AG09319 (cell line): ENCODE measurements at places on chromosomes 1 and 21.
A peak's percentile ranks its signal among the peaks of the same experiment; 100 is the strongest.

- peak; percentile 49 for DNase-seq
These were observed 19.0 kb upstream of the PIGV start for GRCh38 chr1:26768755-26769154.

DNA sequence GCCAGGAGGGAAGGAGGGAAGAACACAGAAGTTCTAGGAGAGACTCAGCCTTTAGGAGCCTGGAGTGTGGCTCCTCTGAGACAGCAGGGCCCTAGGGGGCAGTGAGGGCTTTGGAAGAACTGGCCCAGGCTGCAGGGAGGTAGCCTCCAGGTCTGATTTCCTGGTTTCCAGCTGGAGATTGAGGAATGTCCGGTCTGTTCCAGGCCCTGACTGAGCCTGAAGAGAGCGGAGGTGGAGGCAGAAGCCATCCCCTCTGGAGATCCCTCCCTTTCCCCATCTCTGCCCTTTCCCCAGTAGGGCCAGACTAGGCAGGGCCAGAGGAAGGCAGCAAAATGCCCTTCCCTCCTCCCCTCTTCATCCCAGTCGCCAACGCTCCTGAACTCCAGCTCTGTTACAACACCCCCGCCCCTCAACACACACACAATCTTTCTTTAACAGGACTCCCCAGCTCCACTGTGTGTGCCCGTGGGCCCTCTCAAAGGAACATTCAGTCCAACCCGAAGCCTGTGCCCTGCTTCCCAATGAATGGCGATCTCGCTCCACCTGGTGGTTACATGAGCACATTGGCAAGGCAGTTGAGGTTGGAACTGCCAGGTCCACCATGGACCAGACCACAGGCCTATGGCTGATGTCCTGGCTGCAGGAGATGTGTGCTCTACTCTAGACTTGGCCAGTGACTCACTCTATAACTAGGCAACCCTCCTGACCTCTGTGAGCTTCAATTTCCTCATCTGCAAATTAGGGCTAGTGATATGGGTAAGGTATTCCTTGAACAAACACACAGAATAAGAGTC, 32.0 kb downstream of the MAP7D1 start:
- DNase-seq: peak; percentile 77

GRCh38 chr1:23720256-23720995, 22.8 kb upstream of the ELOA start:
- no peak for DNase-seq

DNA sequence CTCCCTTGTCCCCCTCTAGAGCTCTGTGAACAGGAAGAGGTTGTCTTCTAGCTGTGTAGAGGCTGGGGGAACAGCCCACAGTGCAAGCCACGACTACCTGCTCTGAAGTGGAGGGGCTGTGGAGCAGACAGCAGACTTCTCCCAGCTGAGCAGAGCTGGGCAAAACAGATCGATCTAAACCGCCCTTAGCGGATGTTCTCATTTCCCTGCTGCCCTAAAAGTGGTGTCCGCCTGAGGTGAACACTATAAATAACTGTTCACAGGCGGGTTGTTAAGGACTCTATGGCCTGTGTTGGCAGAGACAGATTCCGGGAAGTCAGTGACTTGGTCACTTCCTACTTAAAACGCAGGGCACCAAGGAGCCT, 203.2 kb downstream of the RHOU start:
- DNase-seq: no peak

DNA sequence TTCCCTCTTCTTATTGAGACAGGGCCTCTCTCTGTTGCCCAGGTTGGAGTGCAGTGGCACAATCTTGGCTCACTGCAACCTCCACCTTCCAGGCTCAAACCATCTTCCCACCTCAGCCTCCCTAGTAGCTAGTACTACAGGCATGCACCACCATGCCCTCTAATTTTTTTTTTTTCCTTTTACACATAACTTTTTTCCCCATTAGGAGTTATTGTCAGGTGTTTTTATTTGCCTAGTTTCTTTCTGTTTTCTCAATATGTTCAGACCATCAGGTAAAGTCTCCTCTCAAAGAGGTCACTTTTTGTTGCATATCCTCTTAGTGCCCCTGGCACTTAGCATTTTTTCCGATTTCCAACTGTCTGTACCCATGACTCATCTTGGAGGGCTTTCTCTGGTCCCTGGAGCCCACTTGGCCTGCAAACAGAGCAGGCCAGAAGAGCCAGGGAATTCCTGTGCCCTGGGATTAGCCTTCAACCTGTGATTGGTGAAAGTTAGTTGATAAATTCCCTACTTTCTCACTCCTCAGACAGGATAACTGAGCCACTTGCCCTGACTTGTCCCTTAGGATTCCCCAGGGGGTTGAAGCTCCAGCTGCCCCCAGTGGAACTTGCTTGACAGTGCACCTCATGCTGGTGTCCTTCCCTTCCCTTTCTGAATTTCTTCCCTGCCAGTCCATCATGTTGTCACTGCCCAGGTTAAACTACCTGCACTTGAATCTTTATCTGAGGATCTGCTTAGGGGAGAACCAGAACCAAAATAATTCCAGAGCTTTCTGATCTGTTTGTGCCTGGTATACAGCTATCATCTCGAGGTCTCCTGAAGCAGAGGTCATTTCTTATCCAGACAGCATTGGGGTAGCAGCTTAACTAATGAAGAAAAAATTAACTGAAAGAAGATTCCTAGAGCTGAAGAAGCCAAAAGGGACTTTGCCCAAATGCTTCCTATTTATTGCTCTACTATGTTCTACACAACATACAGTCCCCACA, 2.4 kb downstream of the NTPCR start:
- no peak for DNase-seq

GRCh38 chr21:39461419-39461818, 9.6 kb downstream of the SH3BGR start:
- DNase-seq: no peak

GRCh38 chr1:67983867-67984266, 66.6 kb downstream of the DIRAS3 start:
- no peak for DNase-seq

- DNase-seq: no peak
These were observed 4.9 kb downstream of the RNF223 start for GRCh38 chr1:1069056-1069710.

- no peak for DNase-seq
These were observed 448 bp downstream of the G0S2 start for GRCh38 chr1:209675565-209676154.

GRCh38 chr1:211947396-211948295, 87.7 kb downstream of the INTS7 start:
- DNase-seq: no peak

GRCh38 chr1:182823220-182823619, 15.9 kb upstream of the DHX9 start:
- DNase-seq: no peak

DNA sequence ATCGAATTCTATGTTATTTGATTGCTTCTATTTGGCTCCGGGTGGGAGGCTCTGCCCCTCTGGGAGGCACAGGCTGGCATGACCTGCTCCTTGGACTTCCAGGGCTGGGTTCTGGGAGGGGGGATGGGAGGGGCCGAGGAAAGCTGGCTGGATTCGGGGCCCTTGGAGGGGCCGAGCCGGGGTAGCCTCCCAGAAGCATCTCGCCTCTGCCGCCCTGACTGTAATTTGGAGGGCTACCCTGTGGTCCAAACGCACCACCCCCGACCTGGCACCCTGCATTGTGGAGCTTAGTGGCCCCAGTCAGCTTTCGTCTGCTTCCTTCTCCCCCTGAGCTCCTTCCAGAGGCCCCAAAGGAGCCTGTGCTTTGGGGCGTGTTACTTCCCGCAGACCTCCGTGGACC, 85.4 kb upstream of the TMEM51 start:
- DNase-seq: no peak

DNA sequence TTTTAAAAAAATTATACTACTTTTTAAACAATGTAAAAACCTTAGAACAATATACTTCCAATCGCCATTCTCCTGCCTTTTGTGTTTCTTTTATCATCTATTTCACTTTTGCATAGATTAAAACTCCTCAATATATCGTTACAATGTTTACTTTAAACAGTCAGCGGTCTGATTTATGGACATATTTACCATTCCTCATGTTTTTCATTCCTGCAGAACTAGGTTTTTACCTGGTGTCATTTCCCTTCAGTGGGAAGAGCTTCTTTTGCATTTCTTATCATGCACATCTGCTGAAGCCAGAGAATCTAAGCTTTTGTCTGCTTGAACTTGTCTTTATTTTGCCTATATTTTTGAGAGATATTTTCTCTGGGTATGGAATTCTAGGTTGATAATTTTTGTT, 277.4 kb upstream of the PLXNA2 start:
- no peak for DNase-seq

DNA sequence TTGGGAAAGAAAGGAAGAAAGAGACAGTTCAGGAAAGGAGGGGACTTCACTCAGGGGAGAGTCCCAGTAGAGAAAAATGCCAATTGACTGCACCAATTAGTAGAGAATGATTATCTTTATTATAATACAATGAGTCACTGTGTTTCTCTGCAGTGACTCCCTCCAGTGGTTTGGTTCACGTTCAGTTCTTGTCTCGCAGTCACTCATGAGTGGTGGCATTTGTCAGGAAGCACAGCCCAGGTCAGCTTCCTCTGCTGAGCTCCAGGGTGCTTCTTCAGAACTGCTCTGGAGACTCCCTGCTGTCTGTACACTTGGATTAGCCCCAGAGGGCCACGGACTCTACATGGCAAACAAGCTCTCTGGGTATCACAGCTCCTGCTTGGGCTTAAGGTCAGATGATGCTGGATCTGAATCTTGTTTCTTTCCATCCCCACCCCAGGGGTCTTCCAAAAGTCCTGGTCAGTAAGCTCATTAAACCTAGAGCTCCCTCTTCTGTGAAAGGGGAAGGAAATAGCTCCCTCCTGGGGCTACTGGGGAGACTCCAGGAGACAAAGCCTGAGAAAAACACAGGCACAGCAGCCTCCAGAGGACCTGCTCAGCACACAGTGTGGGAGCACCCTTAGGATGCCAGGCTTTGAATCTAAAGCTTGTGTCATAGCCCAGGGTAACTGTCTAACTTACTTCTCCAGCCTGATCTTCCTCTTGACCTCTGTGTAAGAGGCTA, 619.0 kb downstream of the AJAP1 start:
- DNase-seq: no peak

DNA sequence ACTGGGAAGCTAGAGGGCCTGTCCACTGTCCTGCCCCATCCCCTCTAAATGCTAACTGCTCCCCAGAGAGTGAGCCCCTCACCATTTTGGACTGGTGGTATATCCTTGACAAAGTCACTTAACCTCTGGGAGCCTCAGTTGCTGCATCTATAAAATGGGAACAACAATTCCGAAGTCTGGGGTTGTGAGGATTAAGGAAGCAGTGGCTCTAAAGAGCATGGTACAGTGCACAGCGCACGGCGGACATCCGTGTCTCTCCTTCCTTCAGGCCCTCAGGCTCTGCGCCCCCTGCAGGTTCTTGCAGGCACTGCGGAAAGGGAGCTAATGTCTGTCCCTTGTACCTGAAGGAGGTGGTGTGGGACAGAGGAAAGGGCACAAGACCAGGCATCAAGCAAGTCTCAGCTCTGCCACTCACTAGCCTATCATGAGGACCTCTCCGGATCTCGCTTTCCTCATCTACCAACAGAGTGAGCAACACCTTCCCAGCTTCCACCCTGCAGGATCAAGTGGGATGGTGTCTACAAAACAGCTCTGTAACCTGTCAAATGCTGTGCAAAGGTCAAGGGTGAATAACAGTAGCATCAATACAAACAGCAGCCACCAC, 20.1 kb downstream of the ECE1 start:
- no peak for DNase-seq

GRCh38 chr1:1112237-1112985, 3.5 kb downstream of the C1orf159 start:
- no peak for DNase-seq

DNA sequence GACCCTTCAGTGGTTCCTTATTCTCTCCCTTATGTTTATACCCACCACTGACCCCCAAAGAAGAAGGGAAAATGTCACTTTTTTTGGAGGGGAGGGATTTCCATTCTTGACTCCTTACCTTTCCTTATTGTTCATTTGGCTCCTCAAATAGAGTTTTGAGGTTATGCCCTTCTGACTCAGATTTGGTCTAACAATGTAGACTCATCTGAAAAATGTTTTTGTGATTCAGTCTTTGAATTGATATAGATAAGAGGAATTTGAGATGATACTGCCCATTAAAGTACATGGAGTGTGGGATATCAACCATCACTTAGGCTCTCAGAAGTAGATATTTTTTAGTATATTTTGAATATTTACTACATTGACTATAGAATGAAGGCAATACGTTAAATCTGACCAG, 16.1 kb downstream of the USP1 start:
- no peak for DNase-seq

GRCh38 chr1:89199525-89200031, 836 bp upstream of the GBP4 start:
- DNase-seq: no peak

DNA sequence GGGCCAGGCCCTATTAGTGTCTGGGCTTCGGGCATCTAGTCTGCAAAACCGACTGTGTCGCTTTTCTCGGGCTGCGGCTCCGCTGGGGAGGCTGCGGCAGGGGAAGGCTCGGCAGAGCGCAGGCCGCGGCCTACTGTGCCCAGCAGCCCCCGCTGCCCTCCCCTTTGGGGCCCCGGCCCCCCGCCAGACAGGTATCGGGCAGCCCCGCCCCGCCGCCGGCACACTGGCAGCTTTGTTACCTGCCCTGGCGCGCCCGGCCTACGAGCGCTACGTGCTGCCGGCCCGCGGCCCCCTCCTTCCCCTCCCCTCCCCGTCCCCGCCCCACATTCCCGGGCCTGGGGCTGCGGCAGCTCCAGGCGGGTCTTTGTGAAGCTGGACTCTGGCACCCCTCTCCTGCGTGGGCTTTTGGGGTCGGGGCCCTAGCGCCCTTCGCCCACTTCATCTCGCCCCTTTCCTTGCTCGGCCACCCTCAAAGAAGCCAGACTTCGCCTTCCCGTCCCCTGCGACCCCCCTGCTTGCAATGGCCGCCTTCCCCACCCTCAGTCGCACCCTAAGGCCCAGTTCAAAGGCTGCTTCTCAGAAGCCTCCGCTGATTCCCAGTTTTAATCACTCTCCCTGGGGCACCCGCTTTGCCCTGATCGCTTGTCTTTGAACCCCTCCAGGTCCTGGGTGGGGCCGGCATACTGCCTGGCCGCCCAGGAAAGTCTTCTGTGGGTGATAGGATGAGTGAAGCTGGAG, 48.9 kb upstream of the SLC2A1 start:
- no peak for DNase-seq

GRCh38 chr1:188170935-188171334, 1342.2 kb downstream of the PLA2G4A start:
- DNase-seq: no peak

DNA sequence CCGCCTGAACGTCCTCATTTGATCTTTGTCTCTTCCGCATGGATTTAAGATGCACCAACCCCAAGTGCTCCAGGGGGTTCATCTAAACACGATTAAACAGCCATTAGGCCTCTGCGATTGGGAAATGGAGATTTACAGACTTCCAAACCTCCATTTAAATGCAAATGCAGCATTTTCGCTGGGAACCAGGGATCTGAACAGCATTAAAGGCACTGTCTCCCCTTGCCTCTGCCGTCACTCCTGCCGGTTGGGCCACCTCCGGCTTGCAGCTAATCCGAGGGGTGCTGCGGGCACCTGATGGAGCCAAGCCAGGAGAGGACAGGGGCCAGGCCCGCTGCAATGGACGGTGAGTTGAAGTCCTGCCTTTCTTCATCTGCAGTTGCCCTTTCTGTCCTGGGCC, 70.3 kb upstream of the KLHDC7A start:
- DNase-seq: no peak
